ENCODE measurements at places on chromosomes 11 and 22.

- no peak for DNase-seq
Observed at GRCh38 chr11:6248248-6248647, 9.4 kb downstream of the CNGA4 start.

GRCh38 chr11:108727665-108728064, 62.8 kb downstream of the DDX10 start:
- DNase-seq: no peak

- no peak for DNase-seq
Observed at GRCh38 chr11:86228269-86229038, 16.1 kb upstream of the EED start.

DNA sequence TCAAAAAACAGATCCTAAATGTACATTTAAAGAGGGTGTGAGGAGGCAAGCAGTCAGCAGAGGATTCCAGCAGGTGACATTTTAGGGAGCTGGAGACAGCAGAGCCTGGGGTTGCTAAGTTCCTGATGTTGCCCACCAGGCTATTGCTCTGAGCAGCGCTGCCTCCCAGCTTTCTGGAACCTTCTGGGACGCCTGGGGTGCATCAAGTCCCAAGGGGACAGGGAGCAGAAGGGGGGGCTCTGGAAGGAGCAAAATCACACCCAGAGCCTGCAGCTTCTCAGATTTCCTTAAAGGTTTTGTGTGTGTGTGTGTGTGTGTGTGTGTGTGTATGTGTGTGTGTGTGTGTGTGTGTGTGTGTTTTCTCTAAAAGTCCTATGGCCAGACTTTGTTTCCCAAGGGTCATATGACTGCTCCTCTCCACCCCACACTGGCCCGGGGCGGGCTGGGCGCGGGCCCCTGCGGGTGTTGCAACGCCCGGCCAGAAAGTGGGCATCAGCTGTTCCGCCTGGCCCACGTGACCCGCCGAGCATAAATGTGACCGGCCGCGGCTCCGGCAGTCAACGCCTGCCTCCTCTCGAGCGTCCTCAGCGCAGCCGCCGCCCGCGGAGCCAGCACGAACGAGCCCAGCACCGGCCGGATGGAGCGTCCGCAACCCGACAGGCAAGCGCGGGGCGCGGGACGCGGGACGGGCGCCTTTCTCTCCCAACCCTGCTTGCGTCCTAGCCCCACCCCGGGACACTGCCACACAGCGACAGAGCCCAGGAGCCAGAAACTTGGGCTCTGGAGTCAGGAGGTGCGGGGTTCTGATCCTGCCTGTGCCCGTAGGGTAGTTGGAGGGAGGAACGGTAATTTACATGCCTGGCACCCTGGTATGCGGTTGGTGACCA, at the start of gene HMOX1:
Gene HMOX1, plus strand, starts transcription at position 560 of the 887 bp plus-strand sequence. Its CDS starts 78 bp downstream, at position 638.
- DNase-seq: peak; percentile 25

DNA sequence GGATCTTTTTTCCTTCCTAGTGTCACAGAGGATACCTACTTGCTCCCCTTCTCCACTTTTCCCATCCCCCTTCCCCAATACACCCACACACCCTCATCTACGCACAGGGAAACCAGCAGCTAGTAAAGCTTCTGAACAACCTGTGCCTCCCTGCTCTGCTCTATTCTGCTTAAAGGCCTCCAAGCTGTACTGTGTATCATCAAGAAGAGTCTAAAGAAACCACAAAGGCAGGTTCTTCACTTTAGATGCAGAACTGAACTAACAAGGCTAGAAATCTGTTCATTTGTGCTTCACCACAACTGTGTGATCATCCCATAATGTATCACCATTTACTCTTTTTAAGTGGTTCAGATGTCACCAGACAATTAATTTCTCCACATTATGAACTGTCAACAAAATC, 132.5 kb downstream of the SGSM3 start:
- DNase-seq: no peak

- DNase-seq: no peak
Observed at GRCh38 chr22:37533995-37534394, 14.8 kb upstream of the CARD10 start.

DNA sequence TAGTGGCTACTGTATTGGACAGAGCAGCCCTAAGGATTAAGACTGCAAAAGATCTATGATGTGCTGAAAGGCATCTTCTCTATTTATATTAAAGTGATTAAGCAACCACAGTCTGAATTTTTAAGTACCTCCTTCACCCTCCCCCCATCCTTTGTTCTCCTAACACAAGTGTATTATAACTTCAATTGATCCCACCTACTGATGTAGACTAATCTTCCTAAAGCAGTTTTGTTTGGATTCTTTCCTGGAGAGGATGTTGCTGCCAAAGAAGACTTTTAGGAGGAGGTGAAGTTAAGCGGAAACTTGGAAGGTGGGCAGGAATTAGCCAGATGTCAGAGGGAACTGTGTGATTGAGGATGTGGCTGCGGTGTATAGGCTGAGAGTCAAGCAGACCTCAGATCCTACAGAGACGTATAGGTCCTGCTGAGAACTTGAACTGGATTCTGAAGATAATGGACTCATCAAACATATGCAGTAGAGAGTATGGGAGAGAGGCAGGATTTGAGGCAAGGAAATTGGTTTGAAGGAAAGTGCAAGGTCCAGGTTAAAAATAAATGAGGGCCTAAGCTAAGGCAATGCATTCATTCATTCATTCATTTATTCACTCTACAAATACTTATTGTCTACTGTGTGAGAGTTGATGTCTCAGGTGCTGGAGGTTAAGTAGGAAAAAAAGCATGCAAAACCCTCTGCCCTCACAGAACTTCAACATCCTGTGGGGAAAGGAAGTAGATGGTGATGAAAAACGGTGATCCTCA, 5.2 kb upstream of the RASSF10 start:
- no peak for DNase-seq

GRCh38 chr22:31160328-31160978, 471 bp downstream of the RNF185 start:
- DNase-seq: peak; percentile 27

DNA sequence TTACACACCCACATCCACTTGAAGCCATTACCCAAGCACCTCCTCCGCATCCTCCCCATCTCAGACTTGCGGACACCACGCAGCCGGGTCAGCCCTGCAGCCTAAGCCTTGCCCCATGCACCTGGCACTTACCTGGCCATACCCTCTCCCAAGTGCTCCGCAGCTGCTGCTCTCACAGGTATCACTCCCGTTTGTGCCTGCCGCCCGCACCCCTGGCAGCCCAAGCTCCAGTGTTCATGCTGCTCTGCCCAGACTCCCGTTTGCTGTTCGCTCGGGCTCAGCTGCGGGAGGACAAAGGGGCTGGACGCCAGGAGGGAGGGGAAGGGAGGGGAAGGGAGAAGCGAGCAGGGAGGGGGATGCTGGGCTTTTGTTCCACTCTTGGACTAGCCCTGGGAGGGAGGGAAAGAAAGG, at the start of gene KLHL35:
Gene KLHL35, minus strand, starts transcription at position 293 of the 411 bp plus-strand sequence. CDS start 2,574 bp downstream, outside the sequence.
- DNase-seq: peak; percentile 23

GRCh38 chr22:27727673-27728451, 73.7 kb downstream of the MN1 start:
- DNase-seq: no peak

- no peak for DNase-seq
Observed at GRCh38 chr22:23277583-23278295, 97.4 kb downstream of the BCR start.

DNA sequence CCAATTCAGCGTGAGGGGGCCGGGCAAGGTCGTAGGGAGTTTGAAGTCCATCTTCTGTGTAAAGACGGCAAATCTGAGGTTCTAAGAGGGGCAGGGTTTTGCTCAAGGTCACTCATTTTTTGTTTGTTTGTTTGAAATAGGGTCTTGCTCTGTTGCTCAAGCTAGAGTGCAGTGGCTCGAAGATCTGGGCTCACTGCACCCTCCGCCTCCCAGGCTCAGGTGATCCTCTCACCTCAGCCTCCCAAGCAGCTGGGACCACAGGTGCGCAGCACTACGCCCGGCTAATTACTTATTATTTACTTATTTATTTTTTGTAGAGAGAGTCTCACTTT, 355 bp upstream of the AP1B1 start:
- DNase-seq: no peak

DNA sequence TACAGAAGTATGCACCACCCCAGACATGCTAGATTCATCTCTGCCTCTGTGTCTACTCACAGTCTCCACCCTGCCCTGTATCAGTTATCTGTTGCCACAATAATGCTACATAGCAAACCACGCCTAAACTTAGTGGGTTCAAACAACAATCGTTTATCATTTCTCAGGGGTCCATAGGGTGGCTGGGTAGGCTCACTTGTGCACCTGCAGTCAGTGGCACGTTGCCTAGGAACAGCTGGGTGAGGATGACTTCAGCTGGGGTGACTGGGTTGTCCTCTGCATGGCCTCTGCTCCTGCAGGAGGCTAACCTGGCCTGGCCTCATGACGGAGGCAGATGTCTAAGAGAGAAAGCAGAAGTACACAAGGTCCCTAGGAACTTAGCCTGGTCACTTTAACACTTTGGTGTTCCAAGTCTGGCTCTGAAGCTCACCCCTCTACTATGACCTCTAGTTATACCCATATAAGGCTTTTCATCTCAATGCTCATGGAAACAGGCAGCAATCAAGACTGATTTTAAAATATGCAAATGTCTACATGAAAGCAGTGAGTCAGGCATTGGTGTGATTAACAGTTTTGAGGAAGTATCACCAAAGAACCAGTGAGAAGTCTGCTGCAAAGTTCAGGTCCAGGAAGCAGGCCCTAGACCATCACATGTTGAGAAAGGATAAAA, 10.7 kb downstream of the OLFML1 start:
- no peak for DNase-seq

DNA sequence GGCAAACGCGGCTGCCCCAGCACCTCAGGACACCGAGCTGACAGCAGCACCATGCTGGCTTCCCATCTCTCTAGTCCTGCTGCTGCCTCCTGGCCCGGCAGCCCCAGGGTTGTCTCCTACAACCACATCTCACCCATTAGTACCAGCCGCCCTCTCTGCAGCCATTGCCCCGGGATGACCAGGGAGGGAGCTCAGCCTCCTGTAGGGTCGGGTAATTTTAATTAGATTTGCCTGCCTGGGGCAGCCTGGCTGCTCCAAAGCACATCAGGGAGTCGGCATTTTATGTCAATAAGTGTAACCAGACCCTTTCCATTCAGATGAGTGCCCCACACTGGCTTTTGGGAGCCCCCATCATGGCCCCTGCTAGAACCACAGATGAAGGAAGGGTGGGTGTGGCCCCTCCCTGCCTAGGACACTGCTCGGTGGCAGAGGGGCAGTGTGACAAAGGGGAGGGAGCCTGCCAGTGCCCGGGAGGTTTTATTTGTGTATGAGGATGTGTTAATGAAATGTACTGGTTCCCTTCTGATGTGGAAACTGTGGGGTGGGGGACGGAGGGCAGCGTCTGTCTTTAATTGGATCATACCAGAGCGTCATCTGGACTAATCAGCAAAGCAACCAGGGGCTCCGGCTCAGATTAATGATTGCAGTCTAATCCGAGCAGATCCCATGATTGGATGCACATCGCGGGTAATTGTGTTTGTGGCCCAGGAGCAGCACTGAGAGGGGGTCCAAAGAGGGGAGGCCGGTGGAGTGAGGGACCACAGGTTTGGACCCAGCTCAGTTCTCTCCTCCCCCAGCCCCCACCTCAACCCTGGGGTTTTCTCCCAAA, 125.3 kb downstream of the FEZ1 start:
- no peak for DNase-seq

DNA sequence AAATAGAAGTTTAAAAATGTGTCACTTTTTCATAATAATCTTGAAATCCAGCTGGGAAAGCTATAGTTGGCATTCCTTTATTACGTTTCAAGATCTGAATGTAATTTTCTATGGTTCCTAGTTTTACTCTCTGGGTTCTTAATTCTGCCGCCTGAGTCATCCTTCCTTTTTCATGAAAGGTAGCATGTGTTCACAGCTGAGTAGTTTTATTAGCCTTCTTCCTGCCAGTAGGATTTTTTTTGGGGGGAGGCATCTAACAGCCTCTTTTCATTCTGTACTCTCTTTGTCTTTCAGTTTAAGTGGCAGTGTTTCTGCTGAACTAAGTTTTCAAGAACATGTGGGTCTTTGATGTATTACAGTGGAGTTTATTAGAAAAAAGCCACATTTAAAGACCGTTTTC, 36.5 kb downstream of the OR2AG2 start:
- DNase-seq: no peak

GRCh38 chr22:36136475-36136874, 24.1 kb downstream of the APOL3 start:
- no peak for DNase-seq

GRCh38 chr11:111379602-111380136, 594 bp upstream of the POU2AF1 start:
- no peak for DNase-seq
